ENCODE measurements at places on chromosomes 16 and 17.
A peak's percentile ranks its signal among the peaks of the same experiment; 100 is the strongest.

DNA sequence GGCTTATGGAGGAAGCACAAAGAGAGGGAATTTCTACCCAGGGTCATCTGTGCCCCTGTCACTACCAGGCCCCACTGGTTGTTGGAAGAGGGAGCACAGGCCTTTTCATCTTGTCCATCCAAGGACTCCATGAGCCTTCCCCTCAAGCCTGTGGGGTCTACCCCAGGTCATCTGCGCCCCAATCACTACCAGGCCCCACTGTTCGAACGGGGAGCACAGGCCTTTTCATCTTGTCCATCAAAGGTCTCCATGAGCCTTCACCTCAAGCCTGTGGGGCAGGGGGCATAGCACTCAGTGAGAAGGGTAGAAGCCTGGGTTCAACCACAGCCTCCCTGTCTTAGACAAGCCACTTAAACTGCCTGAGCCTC lies 101.5 kb upstream of the CDH5 start:
- no peak for DNase-seq

GRCh38 chr17:27733773-27734172 lies 66.6 kb downstream of the NOS2 start:
- no peak for DNase-seq

- no peak for DNase-seq
Observed at GRCh38 chr17:76370261-76370993, 14.0 kb upstream of the SPHK1 start.

- DNase-seq: no peak
Observed at GRCh38 chr17:39579318-39580081, 28.2 kb downstream of the NEUROD2 start.

DNA sequence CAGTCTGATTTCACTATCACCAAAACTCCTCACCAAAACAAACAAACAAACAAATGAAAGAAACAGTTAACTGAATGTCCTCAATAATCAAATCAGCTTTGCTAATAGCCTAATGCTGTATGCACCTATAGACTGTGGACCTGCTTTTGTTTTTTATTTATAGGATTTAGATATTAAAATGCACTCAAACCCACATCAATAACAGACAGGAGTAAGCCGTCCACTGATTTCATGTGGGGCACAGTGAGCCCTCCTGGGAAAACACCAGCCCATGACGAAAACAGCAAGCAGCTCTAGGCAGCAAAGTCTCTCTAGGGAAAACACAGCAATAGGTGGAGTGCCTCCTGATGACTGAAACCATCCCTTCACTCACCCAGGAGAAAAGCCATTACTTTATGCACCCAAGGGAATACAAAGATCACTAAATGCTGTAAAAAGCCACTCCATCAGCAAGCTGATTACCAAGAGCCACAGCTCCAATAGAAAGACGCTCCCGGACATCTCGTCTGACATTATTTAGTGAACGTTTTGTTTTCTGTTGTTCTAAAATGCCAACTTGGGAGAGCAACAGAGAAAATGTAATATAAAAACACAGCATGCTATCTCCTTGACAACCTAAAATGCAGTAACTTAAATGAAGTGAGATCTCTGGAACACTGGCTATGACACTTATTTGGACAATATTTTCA lies 47.8 kb downstream of the ANKFY1 start:
- DNase-seq: peak; percentile 71

DNA sequence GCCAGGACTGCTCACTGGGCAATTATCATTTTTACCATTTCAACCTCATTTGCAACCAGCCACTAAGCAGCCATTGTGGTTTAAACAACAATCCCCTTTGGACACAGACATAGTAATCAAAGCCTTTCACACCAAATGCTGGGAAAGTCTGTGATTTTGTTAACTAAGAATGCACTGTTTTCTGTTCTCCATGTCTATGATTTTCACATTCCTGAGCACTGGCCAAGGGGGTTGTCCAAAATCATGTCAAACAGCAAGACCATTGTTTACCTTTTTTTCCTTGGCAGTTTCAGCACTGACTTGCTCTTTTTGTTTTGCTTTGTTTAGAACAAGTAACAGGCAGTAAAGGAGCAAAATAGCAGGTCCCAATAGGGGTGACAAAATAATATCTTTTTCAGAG lies 106.3 kb upstream of the SIAH1 start:
- no peak for DNase-seq

- DNase-seq: peak; percentile 80
Observed at GRCh38 chr16:52773026-52773425, 226.1 kb upstream of the TOX3 start.

- no peak for DNase-seq
Observed at GRCh38 chr17:71430281-71430680, 690.5 kb upstream of the SOX9 start.

DNA sequence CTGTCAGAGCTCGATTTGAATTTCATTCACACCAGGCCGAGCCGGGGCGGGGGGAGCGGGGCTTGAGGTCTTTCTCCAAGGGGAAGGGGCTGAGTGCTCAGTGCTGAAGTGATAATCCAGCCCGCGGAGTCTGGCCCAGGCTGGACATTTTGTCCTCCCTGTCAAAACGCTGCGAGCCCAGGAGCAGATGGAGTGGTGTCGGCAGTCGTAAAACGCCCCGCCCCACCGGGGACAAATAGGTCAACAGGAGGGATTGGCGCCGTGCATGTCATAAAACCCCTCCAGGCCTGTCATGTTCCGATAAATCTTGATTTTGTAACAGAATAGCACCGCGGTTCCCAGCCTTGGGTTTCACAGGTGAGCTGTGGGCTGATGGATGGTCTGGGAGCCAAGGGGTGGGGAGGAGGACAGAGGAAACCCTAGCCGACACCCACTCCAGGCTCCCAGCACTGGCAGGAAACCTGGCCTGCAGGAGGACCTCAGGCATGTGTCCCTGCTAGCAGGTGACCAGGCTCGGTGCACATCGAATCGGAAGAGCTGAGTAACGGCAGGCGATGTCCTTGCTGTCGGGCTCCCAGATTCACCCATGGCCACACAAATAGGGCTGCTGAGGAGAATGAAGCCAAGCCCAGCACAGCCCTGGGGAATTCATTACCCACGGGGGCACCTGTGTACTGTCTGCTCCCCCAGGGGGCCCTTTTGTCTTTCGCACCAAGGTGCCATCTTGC lies 341.4 kb downstream of the FOXL1 start:
- no peak for DNase-seq

DNA sequence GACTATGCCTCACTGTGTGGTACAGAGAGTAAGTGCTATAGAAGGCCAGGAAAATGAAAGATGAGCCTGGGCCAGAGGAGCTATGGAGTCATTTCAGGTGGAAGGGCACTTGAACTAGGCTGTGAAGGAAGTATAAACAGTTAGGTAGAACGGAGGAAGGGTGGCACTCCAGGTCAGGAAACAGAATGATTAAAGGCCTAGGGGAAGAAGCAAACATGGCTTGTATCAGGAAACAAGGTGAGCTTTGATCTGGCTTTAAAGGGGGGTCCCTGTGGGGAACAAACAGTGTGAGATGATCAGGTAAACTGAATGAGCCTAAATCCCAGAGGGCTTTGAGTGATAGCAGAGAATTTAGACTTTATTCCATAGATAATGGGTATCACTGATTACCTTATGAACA lies 16.9 kb downstream of the MAP3K3 start:
- DNase-seq: no peak

DNA sequence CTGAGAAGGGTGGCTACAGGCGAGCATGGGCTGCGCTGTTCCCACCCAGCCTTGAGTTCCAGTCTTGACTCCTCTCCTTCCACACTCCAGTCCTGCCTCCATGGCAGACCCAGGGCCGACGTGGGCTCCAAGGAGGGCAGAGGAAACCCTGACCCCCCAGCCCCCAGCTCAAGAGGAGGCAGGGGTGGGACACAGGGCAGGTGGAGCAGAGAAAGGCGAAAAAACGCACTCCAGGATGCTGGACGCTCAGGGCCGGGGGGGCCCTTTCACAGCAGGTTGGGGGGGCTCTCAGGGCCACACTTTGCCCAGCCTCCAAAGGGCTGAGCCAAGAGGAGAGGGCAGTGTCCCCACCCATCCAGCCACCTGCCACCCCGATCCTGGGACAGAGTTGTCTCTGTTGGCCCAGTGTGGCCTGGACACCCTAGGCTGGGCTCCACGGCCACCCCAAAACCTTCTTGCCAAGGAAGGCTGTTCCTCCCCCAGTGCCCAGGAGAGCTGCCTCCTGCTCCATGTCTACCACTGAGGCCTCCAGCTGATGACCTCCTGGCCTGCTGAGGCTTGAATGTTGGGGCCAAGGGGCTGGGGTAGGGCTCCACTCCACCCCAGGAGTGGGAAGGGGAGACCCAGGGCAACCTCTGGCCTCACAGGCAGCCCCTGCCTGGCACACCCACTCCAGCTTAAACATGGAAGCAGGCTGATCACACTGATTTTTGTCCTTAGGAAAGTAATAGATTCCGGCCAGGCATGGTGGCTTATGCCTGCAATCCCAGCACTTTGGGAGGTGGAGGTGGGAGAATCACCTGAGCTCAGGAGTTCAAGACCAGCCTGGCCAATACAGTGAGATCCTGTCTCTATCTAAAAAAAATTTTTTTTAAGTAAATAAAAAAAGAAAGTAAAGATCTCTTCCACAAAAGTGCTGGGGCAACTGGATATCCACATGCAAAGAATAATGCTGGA lies 7.4 kb upstream of the CCDC57 start:
- DNase-seq: no peak

- DNase-seq: no peak
Observed at GRCh38 chr17:21078016-21078780, 35.4 kb upstream of the USP22 start.

GRCh38 chr17:74842146-74842598 lies 17.5 kb downstream of the GRIN2C start:
- DNase-seq: peak; percentile 5

- DNase-seq: no peak
Observed at GRCh38 chr17:17666111-17666714, 15.0 kb upstream of the RAI1 start.

DNA sequence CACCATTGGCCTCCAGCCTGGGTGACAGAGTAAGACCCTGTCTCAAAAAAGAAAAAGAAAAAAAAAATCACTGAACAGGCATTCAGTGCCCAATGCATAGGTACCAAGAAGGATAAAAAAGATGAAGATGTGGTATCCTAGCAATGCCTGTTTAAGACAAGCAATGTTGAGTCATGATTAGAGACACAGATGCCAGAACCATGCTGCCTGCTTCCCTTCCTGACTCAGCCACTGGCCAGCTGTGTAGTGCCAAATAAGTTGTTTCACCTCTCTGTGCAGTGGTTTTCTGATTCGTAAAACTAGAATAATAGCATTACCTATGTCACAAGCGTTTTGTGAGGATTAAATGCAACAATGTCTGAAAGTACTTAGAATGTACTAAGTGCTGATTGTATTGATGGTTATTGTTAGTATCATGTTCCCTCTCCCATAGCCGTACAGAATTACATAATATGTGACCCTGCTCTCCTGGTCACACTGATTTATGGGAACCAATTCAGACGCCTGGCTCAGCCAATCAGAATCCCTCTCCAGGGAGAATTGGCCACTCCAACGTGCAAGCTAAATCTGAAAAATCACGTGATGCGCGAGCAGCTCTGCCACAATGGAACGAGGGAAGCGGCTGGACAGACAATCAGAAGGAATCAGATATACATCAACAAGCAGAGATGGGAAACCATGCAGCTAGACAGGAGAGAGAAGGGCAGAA lies 241.9 kb downstream of the SLC39A11 start:
- no peak for DNase-seq

DNA sequence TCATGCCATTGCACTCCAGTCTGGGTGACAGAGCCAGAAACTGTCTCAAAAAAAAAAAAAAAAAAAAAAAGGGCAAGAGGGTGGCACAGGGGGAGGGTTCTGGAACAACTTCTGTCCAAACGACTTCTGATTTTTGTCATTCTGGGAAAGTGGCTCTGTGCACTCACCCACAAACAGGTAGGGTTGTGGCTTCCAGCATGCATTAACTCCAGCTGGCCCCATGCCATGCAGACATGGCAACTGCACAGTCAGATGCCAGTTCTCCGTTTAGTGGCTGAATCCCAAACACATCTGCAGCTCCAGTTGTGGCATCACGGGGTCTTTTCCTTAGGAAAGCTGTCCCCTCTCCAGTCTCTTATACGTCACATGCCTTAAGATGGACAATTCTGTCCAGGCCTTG lies 30.3 kb downstream of the B4GALNT2 start:
- DNase-seq: no peak

- no peak for DNase-seq
Observed at GRCh38 chr17:12730421-12730820, 58.9 kb upstream of the ARHGAP44 start.

DNA sequence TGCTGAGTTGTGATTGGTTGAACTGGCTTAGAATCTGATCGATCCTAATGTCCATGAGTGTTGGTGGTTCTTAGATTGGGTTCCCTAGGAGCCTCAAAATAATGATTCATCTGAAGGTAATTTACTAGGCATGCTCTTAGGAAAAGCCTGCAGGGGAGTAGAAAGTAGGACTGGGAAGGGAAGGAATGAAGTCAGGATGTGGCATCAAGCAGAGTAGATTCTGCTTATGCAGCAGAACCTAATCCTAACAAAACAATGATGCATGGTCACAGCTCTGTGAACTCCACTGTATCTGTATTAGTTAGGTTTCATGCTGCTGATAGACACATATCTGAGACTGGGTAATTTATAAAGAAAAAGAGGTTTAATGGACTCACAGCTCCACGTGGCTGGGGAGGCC lies 132.5 kb downstream of the HS3ST2 start:
- DNase-seq: no peak

- no peak for DNase-seq
Observed at GRCh38 chr16:35562471-35562870, 2103.1 kb downstream of the TP53TG3F start.

DNA sequence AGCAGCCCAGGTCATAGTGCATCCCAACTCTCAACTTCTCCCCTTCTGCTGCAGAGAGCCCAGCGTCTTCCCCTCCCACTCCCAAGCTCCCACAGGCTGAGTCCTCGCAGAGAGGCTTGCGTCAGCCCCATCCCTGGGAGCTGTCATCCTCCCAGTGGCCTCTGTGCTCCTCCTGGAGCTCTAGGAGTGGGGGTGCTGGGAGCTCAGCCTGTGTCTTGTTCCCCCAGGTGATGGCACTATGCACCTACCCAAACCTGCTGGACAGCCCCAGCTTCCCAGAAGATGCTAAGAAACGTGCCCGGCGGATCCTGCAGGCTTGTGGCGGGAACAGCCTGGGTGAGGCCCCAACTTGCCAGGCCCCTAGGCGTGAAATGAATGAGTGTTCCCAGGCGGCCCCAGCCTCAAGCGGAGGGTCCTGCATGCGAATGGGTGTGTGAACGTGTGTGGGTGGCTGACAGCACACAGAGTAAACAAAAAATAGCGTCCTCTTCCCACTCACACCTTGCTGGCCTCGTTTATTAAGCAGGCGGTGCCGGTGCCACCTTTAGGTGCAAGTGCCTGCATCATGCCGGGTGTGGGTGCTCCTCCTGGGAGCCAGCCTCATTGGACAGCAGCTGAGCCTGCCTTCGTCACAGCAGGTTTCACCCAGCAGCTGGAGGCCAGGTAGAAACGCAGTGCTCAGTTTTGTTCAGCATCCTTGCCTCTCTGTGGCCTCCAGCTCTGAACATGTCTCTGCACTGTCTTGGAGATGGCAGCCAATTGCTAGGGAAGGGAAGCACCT lies 16.5 kb downstream of the GPT2 start:
- DNase-seq: no peak

All from DMS79 treated with DMSO at 0.1 percent for 48 hours (cell line).